ENCODE measurements at places on chromosomes 3 and 15.

- DNase-seq = no peak
These were observed 16.2 kb downstream of the RBP2 start for GRCh38 chr3:139460076-139460475.

GRCh38 chr3:87287011-87287410 lies 10.6 kb upstream of the POU1F1 start:
- no peak for DNase-seq

- no peak for DNase-seq
These were observed 68.5 kb upstream of the PLCL2 start for GRCh38 chr3:16816048-16816780.

DNA sequence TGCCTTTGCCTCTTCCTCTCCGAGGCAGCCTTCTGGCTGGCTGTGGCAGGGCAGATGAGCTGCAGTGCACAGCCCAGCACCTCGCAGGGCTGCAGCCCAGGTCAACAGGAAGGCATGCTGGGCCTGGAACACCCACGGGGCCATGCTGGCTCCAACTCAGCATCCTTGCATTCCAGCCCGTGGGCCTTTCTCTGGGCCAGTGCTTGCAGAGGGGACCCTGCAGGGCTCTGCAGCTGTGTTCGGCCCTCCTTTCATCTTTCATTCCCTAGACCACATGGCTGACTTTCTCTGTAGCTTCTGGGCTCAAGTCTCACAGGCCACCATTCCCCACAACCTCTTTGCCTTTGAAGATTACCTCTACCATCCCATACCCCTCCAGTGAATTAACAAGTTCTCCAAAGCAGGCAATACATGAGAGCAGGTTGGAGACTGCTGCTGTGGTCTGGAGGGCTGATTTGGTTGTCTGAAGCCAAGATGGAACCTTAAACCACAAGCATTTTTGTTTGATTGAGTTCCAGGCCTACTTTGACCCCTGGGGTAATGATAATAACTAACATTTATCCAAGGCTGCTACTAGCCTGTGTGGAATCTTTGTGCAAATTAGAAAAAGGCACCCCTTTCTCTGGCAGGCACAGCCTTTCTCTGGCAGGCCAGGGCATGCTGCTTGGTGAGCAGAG lies 5.9 kb downstream of the FAM131A start:
- DNase-seq = no peak

DNA sequence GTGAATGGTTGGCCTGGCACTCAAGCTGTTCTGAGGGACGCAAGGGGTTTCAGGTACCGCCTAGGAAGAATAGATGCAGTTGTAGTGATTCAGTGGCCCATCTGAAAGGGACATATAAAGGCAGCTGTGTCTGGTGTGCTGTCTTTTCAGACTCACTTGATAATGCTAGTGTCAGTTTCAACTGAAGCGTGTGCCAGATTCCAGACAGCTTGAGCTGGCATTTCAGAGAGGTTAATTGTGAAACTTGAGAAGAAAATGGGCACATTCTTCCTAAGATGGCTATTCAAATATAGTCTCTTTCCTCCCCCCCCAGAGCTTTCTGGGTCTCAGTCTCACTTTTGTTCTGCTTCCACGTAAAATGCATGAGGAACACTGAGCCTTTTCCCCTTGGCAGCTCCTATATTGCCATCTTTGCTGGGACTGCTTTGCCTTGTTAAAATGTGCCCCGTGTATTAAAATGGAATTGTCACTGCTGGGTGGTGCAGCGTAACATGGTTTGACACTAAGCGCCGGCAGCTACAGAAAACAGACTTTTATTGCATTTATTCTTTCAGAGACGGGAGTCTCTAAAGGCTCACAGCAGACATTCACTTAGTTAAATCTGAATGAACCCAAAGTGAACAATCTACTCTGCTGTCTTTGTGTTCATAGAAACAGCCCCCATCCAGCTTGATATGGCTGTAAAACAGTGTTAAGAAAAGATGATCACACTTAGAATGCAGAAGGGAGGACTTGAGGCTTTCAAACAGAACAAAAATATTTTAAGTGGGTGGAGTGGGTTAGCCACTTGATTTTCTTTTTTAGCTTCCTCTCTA lies 478.7 kb downstream of the RBMS3 start:
- no peak for DNase-seq

All from effector CD8-positive, alpha-beta T cell (primary cell).